ENCODE measurements at places on chromosomes 6 and 20. TPM values are rescaled to one million over a fixed set of nuclear protein-coding genes. Genes with fewer than 3 reads are reported as not detected.

DUSP15 gene
- polyA plus RNA-seq, result 18.0 TPM

DNA sequence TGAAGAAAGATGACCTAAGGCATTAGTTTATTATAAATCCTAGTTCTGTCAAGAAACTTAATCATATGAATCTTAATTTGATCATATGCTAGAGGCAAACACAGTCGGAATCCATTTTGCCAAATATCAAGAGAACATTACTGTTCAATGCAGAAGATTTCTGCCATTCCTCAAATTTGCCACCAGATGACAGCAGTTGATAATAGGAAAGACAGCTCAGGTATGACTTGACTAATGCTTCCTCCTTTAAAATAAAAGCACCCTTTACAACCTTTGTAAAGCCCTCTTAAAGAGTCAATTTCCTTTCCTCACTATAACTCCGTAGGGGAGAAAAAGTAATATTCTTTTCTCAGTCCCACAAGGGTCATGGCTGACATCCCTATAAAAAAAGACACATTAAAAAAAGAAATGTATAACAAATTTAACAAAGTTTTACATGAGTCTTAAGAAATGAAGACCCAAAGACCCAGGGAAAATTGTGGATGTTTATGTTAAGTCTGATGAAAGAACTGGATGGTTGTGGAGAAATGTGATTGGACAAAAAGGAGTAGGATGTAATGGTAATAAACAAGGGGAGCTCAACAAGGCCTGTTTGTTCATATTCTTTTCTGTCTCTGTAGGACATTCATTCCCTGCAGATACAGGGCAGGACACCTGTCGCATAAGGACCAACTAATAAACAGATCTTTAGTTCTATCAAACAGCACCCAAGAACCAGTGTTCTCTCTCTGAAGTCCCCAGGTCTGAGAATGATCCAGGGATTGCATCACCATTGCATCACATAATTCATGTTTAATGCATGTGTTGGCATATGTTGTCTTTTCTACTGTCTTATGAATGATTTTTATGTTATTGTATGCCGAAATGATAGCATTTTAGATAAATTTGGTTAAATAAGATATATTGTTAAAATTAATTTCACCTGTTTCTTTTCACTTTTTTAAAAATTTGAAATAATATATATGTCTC, 23.0 kb upstream of the IL17A start:
- no peak for DNase-seq

GRCh38 chr20:6699921-6700562, 67.4 kb upstream of the BMP2 start:
- DNase-seq, result no peak

DNA sequence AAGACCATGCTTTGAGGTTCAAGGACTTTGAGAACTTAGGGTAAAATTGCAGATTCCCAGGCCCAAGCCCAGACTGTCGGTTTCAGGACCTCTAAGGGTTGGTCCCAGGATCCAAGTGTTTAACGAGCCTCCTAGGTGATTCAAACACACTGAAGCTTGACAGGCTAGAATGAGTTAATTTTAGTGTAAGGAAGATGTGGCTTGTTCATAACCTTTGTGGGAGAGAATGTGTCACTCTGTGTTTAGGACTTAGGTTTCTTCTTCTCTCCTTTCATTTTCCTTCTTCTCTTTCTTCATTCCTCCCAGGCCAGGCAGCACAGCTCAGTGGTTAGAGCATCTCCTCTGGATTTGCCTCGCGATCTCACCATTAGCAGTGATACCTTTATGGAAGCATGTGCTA, 104.8 kb upstream of the KCNG1 start:
- no peak for DNase-seq
